Stimulated activated CD4-positive, alpha-beta T cell treated with anti-CD3 and anti-CD28 coated beads, Interleukin-4, amount 100 ng/mL, for 1 hour (primary cell): ENCODE measurements at places on chromosomes 2 and 18.

GRCh38 chr2:238936162-238937052 lies 88.5 kb downstream of the TWIST2 start:
- DNase-seq, result no peak

DNA sequence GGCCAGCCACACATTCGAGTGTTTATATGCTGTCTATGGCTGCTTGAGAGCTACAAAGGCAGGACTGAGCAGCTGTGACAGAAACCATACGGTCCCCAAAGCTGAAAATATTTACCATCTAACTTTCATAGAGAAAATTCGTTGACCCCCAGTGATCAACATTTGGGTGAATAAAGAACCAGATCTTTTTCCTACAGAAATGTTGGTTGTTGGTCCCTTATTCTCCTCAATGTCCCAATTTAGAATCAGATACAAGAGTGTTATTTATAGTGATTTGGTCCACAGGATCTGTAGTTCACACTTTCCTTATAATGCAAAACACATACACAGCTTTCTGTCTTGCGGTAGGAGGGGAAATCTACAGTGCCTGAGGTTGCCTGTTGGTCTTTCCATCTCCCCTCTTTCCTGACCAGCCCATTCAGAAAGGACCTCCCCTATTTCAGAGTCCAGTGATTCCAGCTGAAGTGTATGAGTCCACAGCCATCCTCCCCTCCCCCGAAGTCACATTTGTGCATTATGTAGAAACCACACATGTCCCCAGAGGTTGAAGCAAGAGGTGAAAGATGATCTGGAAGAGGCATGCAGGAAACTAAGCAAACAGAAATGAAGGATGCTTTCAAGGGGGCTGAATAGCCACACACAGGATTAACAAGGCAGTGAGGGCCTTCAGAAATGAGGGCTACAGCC lies 61.9 kb downstream of the SPRED2 start:
- no peak for DNase-seq

GRCh38 chr2:106953779-106954178 lies 67.8 kb upstream of the ST6GAL2 start:
- DNase-seq, result no peak

DNA sequence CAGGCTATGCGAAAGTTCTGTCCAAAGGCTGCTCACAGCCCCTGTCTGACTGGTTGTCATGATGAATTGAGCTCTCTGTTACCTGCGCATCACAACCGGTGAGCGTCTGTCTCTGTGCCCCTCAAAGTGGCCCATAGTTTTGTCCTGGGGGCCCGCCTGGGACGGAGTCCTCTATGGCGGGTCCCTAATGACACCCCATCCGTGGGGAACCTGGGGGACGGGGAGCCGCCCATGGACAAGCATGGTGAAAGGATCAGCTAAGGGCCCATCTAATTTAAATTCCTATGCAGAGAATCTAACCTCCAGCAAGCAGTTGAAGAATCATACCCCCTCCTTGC lies 473 bp downstream of the ELMOD3 start:
- DNase-seq, result no peak

DNA sequence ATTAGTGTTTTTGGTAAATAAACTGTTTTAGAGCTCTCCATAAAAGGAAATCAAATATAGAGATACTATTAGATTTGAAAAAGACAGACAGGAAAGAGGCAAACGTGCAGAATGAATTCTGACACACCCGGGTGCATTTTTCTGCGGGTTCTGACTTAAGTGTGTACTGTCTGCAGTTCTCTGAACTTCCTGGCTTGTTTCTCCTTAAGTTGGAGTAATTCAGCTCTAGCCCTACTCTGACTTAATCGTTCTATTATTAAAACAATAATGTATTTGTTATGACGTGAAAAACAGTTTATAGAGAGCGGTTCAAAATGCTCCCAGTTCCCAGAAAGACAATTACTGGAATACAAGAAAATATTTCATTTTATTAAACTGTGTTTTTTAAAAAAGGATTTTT lies 305.9 kb downstream of the ARHGAP15 start:
- DNase-seq, result no peak

DNA sequence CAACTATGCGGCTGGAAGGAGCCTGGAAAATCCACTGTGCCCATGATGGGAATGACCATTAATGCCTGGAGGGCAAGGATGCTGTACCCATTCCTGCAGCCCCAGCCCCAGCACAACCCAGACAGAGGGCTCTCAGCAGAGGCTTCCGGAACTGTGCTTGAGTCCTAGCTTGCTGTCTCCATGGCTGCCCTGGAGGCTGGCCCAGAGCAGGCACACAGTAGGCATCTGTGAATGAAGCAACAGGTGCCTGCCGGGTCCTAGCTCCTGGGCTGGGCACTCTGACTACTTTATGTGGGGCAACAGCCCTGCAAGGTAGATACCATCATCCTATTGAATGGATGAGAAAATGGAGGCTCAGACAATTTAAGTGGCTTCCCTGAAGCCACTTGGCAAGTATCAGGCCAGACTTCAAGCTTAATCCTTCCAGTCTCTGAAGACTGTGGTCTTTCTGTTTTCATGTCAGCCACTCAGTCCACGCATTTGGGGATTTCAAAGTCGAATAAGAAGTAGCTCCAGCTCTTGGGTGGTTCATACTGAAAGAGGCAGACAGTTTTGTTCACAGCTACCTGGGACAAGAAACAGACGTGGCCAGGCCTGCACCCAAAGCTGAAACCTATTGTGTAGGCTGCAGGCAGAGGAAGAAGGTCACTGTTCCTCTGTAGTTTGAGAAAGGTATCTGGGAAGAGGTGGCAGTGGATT lies 237.5 kb downstream of the ZBTB7C start:
- DNase-seq, result no peak

DNA sequence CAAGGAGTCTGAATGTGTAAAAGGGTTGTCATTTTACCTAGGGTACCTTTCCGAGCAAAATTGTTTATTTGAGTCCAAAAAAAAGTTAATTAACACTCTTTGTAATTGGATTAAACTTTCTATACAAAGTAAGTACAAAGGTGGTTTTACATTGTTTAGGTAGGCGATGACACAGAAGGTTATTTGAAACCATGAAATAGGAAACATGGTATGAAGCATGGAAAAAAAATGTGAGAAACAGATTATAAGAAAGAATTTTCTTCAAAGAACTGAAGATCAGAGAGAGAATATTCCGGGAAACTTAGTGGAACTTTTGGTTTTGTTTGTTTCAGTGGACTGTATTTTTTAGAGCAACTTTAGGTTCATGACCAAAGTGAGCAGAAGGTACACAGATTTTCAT lies 32.7 kb downstream of the CARF start:
- DNase-seq, result no peak

DNA sequence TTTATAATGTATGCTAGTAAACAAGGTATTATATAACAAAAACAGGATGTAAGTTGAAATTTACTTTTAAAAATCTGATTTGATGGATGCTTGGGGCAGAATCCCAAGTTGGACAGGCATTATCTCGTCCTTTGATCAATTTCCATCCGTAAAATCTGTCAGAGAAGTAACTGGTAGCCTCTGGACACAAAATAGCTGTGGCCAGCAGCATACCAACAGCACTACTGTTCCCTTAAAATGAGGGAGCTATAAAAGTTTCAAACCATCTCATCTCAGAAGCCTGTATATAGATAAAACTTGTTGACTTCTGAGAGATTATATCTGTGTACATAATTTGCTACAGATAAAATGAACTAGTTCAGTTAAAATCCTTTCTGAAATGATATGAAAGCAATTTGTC lies 14.7 kb upstream of the METAP1D start:
- DNase-seq, result no peak

DNA sequence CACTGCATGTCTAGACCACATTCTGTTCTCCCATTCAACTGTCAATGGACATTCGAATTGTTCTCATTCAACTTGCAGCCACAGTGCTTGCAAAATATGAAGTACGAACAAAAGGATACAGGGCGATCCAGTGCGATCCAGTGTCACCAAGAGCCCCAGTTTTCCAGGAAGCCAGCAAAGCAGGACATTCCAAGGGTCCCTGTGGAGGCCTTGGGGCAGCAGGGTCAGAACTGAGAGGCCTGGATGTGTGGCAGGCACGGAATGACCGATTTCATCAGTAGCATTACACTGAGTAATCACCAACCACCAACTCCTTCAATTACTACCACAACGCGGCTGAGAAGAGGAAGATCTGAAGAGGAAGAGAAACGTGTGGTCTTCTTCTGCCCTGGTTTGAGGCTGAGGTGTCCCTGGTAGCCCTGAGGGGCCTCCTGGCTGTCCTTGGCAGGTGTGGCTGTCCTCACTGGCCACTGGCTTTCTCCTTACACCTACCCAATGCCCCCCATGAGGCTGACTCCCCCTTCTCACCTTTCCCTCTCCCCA lies 172.7 kb upstream of the FHL2 start:
- no peak for DNase-seq

- no peak for DNase-seq
Observed at GRCh38 chr2:75607988-75608683, 38.4 kb upstream of the MRPL19 start.

GRCh38 chr18:73733806-73734314 lies 413.8 kb downstream of the FBXO15 start:
- DNase-seq, result no peak
